ENCODE measurements at places on chromosomes 6 and 20.

GRCh38 chr6:111222341-111222740, 135.0 kb downstream of the SLC16A10 start:
- no peak for DNase-seq

- no peak for DNase-seq
These were observed 133.7 kb upstream of the AGPAT4 start for GRCh38 chr6:161407581-161407980.

- no peak for DNase-seq
These were observed 42.5 kb downstream of the ID4 start for GRCh38 chr6:19879663-19880062.

- no peak for DNase-seq
These were observed 66.7 kb upstream of the TOP1 start for GRCh38 chr20:40961686-40962640.

- DNase-seq = no peak
These were observed 114.8 kb upstream of the LAMA2 start for GRCh38 chr6:128768187-128768586.

DNA sequence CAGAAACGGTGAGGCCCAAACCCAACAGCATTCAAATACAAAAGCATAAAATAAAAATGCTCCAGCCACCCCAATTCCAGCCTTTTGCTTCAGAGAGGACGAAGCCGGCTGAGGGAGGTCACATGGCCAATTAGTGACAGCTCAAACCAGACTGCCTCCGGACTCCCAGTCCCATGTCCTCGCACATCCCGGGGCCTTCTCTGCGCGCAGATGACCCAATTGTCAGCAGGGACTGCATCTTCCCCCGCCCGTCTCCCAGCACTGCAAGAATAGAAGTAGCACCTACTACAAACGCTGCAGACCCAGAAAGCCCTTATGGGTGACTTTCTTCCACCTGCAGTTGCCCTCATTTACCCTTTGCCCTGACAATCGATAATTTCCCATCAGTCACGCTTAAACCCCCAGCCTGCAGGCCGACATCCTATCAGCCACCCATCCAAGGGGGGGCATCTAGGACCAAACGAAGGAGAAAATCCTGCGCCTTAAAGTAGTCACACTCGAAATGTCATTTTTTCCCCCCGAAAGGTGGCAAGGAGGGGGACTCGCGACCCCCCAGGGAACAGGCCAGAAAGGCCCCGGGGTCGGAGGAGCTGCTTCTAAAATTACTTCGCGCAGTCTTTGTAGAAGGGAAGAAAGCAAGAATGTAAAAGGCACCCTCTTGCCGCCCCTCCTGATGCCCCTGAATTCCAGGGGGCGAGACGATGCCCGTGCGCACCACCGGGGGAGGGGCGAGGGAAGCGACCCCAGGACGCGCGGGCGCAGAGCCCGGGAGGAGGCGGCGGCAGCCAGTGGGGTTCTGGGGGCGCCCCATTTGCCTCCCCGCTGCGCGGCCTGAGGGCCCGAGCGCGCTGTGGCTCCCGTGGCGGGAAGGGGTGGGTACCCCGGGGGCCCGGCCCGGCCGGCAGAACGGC, 792 bp downstream of the SLC23A2 start:
- no peak for DNase-seq

DNA sequence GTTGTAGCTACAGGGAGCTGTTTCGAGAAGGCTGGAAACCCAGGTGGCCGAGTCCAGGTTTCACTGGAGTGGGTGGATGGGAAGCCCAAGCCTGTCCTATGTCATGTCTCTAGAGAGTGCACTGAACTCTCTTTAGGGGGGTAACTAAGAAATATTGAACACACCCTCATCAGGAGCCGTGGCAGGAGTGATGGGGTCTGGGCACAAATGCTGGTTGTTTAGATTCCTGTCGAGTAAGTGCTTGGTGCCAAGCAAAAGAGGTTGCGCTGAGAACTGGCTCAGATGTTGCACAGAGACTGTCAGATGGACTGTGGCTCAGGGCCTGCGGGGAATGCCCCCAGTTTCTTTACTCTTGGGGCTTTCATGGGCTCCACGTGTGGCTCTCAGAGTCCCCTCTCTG, 7.3 kb upstream of the FAM209A start:
- DNase-seq = no peak

DNA sequence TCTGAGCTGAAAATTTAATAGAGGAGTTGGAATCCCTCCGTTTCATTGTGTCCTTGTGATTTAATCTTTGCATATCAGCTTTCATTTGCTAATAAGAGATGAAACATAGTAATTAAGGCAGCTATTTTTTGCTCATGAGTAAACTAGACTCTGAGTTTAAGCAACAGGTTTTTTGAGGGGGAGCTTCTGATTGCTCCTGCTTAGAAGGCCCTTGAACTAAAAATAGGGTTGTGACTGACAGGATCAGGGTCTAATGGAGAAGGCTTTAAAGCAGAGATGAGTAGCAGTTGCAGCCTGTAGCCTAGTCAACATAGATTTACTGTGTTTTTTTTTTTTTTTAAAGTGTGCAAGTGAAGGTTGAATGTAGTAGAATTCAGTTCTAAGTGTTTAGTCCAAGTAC, 17.4 kb downstream of the HSF2 start:
- no peak for DNase-seq

GRCh38 chr6:4884646-4885340, 108.6 kb downstream of the CDYL start:
- DNase-seq = no peak

DNA sequence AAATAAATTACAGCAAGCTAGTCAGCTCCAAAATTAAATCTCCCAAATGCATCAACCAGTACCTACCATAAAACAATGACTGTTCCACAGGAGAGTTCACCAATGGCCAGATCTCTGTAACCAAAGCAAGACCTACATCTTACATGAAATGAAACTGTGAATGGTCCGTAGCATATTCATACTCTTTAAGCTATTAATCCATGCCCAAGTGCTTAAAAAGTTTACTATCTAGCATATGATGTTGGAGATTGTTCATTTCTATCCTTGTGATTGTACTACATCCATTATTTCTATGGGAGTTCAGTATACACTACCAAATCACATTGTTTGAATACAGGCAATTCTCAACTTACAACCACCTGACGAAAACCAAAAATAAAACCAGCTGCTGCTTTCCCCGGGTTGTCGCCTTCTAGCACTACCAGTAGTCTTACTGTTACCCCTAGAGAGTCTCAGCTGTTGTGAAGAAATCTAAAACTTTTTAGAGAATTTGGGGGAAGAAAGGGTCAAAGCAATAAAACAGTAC, 38.0 kb downstream of the HIVEP2 start:
- DNase-seq = no peak

GRCh38 chr6:148611213-148611612, 135.6 kb upstream of the UST start:
- no peak for DNase-seq

- DNase-seq = no peak
These were observed 215.1 kb downstream of the SOX4 start for GRCh38 chr6:21808551-21809242.

GRCh38 chr6:165820407-165820806, 157.4 kb upstream of the PDE10A start:
- DNase-seq = no peak

- DNase-seq = no peak
These were observed 66.9 kb downstream of the BCKDHB start for GRCh38 chr6:80173411-80173810.

GRCh38 chr6:134049176-134049575, 3.2 kb downstream of the SLC2A12 start:
- no peak for DNase-seq

GRCh38 chr6:22631091-22631490, 61.7 kb downstream of the HDGFL1 start:
- no peak for DNase-seq

- DNase-seq = no peak
These were observed 621.8 kb downstream of the CDH26 start for GRCh38 chr20:60579941-60580515.

DNA sequence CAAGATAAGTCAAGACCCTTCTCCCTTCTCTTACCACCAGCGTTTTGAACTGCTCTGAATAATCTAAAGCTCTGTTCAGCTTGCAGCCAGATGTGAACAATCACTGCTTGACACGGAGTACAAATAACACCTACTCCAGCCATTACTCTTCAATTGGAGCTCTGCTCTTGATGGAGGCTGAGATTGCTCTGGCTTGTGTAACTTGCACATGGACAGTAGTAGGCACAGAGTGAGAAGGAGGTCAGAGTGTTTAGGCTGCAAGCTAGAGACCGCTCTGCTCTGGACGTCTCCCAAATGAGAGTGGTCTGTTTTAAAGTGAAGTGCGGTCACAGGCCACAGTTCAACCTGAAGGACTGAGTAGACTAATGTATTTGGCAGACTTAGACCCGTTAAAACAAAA, 158.3 kb downstream of the HDGFL1 start:
- DNase-seq = no peak

DNA sequence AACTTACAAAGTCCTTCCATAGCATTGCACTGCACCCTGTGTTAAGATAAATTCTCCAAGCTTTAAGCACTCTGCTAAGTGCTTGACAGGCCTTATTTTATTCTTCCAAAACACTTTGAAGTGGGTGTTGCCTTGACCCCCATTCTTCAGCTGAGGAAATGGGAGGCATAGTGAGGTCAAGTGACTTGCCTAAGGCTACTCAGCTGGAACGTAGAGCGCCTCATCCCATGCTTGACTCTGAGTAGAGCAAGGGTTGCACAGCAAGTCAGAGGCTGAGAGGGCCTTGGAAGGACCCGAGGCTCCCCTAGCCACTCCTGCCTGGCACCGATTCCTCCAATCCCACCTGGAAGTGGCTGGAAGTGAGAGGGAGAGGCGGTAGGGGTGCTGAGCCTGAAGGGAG, 19.6 kb upstream of the CSNK2A1 start:
- DNase-seq = no peak

DNA sequence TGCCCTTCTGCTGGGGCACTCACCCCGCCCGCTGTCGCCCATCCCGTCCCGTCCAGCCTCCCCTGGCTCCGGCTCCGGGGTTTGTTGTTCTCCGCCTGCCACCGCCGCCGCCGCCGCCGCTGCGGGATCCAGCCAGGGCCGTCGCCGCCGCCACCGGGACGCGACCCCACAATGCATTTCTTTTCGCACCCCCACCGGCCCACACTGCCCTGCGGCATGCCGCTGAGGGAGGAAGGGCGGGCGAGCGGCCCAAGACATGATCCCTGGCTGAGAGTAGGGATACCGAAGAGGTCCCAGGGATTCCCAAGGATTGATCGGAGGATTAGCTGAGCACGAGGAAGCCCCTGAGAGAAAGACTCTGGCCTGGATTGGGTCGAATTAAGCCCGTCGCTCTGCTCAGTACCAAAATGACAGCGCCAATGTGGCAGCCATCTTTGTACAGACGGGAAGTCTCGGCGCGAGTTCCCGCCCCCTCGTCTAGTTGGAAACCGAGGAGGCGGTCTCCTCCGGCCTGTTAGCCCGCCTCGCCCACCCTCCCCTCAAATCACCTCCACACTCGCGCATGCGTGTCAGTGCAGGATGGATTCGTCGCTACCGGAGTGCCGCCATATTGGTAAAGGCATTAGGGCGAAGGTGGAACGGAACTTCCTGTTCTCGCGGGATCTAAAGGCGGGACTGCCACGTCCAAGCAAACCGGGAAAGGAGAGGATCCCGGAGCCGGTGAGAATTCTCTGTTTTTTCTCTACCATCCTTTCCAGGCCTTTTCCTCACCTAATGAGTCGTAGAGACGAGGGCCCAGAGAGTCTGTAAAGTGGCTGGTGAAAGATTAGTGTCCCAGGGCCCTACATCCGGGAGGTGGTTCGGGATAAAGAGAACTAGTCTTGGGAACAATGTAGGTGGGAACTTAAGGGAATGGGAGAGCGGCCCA, at the start of the genes RXRB and SLC39A7:
RXRB (minus strand) TSS at position 447 of the 928 bp plus-strand sequence; CDS start at position 258, 189 bp downstream.
SLC39A7 (plus strand) TSS at position 649 of the 928 bp plus-strand sequence. CDS start 379 bp downstream, outside the sequence.
- DNase-seq = peak; percentile 98

- no peak for DNase-seq
These were observed 79.3 kb downstream of the PTCHD4 start for GRCh38 chr6:48031711-48032110.

GRCh38 chr6:45415315-45415714, 37.6 kb upstream of the SUPT3H start:
- DNase-seq = no peak

GRCh38 chr6:156731396-156731795, 45.8 kb upstream of the ARID1B start:
- no peak for DNase-seq

DNA sequence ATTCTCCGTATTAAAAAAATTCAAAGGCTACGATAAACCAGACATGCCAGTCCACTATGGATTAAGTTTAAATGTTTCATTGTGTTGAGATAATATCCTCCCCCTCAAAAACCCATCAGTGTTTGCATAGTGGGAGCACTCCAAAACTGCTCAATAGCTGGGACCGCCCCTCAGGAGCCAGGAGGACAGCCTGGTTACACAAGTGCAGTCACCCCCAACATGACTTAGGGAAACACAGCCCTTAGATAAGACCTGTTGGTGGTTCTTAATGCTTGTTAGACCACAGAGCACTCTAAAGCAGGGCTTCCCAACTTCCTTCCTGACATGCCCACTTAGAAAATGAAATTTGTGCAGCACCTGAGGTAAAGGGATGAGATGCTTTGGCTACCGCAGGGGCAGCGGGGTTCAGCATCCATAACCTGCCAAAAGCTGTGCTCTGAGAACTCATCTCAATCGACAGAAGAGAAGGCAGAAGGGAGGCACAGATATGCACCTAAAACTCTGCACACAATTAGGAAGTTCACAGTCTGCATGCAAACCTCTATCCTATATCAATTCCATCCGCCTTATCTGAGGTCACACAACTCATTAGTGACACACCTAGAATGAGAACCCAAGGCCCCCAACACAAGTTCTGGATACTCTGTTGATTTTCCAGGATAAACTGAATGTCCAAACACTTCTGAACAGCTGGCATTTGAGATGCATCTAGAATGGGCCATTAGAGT, 74.3 kb downstream of the RALGAPA2 start:
- no peak for DNase-seq

GRCh38 chr6:27502508-27503435, 29.9 kb upstream of the ZNF184 start:
- DNase-seq = peak; percentile 24

GRCh38 chr6:150632785-150633485, 33.2 kb downstream of the PLEKHG1 start:
- no peak for DNase-seq

- DNase-seq = no peak
These were observed 77.7 kb downstream of the PHF3 start for GRCh38 chr6:63713332-63713731.

DNA sequence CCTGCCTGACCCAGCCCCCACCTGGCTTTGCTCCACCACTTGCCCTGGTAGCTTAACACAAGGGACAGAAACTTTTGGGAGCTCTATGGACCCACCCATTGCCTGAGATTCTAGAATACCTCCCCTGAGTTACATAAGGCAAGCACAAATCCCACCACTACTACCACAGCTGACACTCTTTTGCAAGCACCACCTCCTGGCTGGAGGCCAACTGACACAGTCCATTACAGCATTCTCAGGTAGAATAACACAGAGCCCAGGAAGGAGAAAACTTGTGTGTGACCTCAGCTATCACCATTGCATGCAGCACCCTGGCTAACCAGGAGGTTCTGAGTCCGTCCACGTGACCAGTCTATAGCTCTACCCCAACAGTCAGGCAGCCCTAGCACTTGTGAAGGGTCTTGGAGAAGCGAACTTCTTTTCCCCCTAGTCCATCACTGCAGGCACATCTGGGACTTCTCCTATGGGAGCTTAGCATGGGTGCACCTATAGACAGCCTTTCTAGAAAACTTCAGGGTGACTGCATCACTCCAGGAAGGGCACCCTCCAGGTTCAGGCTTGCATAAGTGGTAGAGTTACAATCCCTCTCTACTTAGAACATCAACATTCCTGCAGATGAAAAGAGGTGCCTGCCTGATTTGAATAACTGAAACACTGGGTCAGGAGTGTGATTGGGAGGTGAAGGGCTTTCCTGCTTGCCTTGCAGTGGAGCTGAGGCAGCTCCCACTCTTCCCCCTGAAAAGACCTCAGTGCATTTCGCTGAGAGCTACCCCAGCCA, 30.1 kb downstream of the CITED2 start:
- no peak for DNase-seq

Data from NCI-H1930 (cell line).